Activated T-helper 17 cell treated with anti-CD3 and anti-CD28 coated beads, Interleukin-2, amount 50 U/mL, for 72 hours (primary cell): ENCODE measurements at places on chromosomes 7 and 10. TPM values are rescaled to one million over a fixed set of nuclear protein-coding genes. Genes with fewer than 3 reads are reported as not detected.

The PNLIP gene
- total RNA-seq = not detected

The CUL2 gene
- total RNA-seq = 27.3 TPM

GRCh38 chr10:123864923-123865322, 26.7 kb downstream of the CPXM2 start:
- ATAC-seq = no peak

DNA sequence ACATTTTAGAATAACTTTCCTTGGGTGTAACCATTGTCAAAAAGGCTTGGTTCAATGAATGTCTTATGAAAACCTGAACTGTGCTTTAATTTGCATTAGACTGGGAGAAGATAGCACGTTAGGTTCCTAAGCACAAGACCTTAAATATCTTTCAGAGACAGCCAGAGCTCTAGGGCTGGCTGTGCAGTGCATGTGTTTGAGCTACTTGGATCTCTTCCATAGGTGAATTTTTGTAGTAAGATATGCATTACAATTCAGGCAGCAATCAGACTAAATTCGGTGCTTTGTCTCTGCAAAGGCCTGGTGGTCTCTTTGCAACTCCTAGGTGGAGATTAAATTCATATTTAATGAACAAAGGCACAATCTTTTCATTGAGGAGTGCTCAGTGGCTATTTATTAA, 192.0 kb downstream of the ZNF438 start:
- no peak for ATAC-seq

GRCh38 chr10:62502995-62503613, 128.9 kb downstream of the ZNF365 start:
- no peak for ATAC-seq
